CD4-positive, alpha-beta T cell treated with Interferon alpha-2 for 1 hour (primary cell): ENCODE measurements at places on chromosomes 6 and 20.

DNA sequence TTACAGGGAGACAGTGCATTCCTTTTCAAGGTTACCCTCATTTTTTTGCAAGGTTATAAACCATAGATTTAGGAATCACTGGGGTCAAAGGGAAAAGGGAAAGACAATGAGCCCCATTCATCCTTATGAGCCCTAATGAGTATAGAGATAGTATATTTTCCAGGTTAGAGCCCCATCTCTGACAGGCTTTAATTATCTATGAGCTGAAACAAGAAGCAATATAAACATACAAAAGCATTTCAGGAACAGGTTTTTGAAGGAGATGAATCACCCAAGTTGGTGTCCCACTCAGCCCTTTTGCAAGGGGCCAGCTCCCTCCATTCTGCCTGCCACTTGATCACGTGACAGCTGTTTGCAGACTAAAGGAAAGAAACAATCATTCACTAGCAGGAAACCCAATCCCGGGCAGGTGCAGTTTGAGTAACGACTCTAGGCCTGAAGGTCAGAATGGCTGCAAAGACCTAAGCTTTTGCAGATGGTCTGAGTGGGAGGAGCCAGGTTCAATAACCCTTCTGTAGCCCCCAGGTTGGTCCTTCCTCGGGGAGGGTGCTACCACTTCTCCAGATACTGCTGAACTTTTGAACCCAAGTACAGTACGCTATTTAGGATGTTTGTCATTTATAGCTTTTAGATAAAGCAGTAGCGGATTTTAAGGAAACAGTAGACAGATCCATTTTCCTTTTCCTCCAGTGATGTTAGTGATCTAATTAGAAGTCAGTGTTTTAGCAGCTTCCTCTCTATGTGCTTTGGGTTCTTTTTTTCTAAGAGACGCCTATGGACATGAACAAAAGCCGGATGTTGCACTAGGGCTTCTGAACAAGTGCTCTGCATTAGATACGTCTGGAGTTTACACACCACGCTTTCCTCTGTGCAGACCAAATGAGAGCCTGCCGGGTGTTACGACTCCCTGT lies 253.2 kb downstream of the SOX4 start:
- no peak for DNase-seq

- DNase-seq, result no peak
Measured at GRCh38 chr6:98458708-98459107, 375.7 kb upstream of the POU3F2 start.

- no peak for DNase-seq
Measured at GRCh38 chr6:125940247-125941041, 16.1 kb upstream of the HINT3 start.

- no peak for DNase-seq
Measured at GRCh38 chr6:106155219-106155830, 69.2 kb downstream of the PRDM1 start.

- no peak for DNase-seq
Measured at GRCh38 chr6:40701352-40702007, 114.3 kb upstream of the LRFN2 start.

DNA sequence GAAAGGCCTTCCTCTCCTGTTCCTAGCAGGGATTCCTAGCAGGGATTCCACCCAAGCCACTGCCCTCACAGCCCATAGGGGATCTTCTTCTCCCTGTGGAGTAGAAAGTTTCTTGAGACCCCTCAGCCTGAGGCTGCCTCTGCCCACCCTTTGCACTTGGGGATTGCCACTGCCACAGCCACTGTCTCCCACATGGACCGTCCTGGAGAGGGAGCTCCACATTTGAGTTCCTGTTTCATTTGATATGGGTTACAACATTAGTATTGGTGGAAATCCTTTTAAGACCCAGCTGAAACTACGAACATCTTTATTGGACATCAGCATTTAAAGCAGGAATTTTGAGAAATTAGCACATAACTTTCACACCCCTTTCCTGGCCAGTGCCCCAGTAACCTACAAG lies 25.6 kb downstream of the HLA-G start:
- DNase-seq, result no peak

- DNase-seq, result no peak
Measured at GRCh38 chr6:70289299-70289698, 13.6 kb downstream of the COL9A1 start.

DNA sequence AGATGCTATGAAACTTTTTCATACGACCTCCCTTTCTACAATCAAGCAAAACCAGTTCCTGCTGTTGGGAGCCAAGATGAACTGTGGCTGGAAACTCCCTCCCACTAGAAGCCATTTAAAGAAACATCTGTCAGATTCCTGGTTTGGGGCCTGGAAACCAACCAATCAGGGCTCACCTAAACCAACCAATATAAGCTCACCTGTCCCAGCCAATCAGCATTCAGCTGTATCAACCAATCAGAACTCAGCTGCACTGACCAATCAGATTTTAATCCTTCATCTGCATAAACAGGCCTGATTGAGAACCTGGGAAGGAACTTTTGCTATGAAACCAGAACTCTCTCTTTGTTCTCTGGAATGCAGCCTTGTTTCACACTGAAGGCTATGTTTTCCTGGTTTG lies 42.4 kb downstream of the SNX14 start:
- DNase-seq, result peak; percentile 19

DNA sequence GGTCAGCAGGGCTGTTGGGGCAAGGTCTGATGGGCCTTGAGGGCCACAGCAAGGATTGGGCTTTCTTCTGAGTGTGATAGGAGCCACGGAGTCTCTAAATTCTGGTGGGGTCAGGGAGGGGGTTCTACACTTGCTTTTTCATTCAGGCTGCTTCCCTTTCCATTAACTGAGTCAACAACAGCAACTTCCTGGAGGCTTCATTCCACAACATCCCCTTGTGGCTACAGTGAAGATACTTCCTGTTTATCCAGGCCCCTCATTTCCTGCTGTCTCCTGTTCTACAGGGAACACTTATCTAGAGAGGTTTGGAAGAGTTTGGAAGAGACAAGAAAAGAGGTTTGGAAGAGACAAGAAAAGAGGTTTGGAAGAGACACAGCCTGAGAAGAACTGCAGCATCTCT lies 144.8 kb upstream of the ENPP5 start:
- no peak for DNase-seq

- DNase-seq, result no peak
Measured at GRCh38 chr20:63529180-63529860, 7.9 kb downstream of the PTK6 start.

DNA sequence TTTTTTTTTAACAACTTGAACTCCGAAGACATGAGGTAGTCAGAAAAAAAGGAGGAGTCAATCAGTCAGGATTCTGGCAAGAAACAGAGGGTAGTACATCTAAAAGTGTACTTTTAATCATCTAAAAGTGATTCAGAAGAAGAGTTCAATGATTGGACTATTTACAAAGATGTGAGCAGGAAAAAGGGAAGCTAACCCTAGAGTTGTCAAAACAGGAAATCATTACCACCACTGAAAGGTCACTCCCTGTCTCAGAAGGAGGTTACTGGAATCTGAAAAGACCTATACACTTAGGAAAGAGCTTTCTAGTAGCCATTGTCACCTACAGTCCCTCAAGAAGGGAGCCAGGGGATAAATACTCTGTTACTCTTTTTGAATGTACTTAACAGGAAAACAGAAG lies 16.7 kb upstream of the LMBRD1 start:
- DNase-seq, result no peak

- DNase-seq, result no peak
Measured at GRCh38 chr20:39736434-39737327, 774.5 kb downstream of the DHX35 start.

DNA sequence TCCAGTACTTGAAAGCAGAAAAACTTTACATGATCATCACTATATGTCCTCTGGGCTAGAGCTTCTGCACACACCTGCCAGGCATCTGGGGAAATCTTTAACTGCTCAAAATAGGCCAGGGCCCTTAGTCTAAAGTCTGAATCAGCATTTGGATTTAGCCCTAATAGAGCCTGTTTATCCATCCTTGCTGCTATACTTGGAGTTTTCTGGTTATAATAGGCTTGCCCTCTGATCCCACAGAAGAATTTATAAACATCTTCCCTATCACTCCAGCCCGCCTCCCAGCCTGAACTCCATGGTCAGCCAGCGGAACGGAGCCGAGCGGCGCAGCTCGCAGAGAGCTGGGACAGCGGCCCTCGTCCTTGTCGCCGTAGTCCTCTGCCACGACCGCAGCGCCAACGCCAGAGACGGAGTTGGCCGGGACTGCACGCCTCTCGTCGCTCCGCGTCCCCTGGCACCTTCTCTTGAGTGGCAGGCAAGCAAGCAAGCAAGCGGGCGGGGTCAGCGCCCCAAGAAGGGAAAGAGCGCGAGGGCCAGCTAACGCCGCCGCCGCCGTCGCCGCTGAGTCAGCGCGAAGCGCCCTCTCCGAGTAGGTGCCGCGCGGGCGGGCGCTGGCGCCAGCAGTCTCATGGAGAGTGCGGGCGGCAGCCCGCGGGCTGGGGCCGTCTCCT lies 25.4 kb upstream of the ASIP start:
- DNase-seq, result peak; percentile 17

DNA sequence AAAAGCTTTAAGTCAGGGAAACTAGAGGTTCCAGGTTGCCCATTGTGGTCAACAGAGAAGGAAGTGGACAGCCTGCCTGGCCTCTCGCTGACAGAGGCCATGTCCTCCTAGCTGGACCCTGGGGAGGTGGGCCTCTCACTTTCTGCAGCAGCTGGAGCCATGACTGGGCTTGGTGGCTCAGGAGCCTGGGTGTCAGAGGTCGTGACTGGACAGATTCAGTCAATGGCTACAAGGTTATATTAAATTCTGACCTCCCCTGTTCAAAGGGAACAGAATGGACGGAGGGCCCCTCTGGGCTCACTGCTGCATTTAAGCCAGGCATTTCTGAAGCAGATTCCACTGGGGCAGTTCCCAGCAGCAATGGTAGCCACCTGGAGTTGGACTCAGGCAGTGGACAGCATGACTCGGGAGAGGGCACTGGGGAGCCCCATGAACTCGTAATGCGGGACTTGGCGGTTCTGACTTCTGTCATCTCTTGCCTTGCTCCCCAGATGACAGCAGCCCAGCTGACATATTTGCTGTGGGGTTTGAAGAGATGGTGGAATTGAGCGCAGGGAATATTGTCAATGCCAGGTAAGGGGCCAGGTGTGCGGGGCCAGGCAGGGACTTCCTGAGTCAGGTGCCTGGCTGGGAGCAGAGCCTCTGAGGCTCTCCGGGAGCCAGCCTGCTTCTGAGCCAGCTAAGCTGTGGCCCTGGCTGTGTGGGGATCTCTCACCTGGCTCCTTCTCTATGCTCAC lies 86.7 kb downstream of the SYNJ2 start:
- DNase-seq, result no peak

- DNase-seq, result no peak
Measured at GRCh38 chr6:20892365-20892764, 358.1 kb downstream of the CDKAL1 start.

- no peak for DNase-seq
Measured at GRCh38 chr6:436308-437036, 44.9 kb downstream of the IRF4 start.
